Cerebellar nuclear complex (tissue), 1 donor: ENCODE measurements at places on chromosomes 4 and X.

DNA sequence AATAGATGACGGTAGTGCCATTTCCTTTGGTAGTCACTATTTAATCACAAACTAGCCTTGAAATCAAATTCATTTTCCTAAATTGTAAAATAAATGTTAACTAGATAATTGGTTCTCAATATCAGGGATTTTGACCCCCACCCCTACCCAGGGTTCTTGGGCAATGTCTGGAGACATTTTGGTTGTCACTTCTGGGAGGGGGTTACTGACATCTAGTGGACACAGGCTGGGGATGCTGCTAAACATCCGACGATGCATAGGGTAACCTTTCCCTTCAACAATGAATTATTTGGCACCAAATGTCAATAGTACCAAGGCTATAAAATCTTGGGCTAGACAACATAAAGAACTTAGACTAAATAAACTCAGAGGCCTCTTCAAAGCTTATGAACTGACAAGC, 285.8 kb upstream of the TRPC5 start:
- no peak for DNase-seq

- no peak for DNase-seq
These were observed 166.1 kb downstream of the AFAP1 start for GRCh38 chr4:7773401-7774180.

- DNase-seq: no peak
These were observed 373.1 kb downstream of the NAF1 start for GRCh38 chr4:162793571-162793970.

DNA sequence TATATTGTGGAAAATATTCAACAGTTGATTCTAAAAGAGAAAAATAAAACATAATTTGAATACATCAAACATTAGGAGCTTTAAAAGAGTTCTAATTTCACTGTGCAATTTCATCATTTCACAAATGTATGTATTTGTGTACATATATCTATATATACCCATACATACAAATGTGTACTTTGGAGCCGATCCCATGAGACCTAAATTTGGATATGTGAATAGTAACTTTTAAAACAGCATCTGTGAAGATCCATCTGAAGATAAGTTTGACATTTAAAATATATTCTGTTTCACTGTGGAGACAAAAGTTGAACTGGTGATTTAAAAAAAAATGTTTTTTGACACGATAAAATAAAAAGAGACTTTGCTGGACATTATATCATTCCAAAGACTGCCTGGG, 374.0 kb downstream of the TMA16 start:
- DNase-seq: no peak

DNA sequence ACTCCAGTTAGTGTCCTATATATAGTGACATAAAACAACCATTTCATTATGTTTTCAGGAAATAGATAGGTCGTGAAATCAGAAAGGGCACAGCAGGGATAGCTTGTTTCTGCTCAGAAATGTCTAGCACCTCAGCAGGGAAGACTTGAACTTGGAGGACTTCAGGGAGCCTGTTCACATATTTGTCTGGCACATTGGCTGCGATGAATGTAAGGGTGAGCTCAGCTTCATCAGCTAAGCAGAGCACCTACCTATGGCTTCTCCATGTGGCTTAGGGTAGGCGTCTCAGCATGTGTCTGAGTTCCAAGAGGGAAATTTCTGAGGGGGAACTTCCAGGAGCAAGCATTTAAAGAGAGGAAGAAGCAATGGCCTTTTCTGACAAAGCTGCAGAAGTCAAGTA, 126.2 kb downstream of the PCDH10 start:
- no peak for DNase-seq

DNA sequence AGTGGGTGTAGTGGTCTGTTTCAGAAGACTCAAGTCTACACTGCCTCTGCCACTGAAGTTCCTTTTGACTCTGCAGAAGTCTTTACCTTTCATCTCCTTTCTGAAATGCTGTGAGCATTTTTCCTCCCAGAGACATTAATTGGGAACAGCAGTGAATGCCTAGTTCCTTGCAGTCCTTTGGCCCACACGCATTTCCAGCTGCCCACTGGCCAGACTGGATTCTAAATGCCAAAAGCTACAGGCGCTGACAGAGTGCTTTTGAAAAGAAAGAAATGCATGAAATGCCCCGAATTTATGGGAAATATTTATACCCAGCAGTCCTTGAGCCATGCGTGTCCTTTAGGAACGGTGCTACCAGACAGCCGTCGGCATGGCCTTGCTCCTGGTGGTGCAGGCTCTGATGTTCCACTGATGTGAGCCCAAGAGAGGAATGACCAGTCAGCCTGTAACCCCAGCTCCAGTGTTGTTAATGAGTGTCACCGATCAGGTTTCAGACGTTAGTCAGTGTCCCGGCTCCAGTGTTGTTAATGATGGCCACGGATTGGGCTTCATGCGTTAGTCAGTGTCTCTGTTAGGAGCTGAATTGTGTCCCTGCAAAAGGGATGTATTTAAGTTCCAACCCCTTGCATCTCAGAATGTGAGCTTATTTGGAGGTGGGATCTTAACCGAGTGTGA, 132.6 kb downstream of the TBL1X start:
- DNase-seq: no peak

GRCh38 chr4:107824350-107825071, at the start of gene SGMS2:
Gene SGMS2 (plus strand): TSS chr4:107824932. CDS start chr4:107895554, 70,622 bp downstream.
- peak; percentile 41 for DNase-seq

GRCh38 chr4:152052451-152053057, 291.7 kb upstream of the GATB start:
- no peak for DNase-seq

DNA sequence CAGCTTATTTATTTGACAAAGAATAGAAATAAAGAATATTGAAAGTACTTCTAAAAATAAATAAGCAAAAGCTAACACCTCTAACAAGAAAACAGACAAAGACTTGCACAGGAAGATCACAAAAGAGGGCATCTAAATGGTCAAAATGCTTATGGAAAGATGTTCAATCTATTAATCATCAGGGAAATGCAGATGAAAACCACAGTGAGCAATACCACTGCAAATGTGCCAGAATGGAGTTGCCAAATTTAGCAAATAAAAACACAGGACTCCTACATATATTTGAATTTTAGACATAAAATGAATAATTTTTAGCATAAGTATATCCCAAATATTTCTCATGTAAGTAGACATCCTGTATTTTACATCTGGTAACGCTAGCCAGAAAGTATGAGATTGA, 56.1 kb upstream of the HPGD start:
- no peak for DNase-seq

GRCh38 chr4:123619326-123619725, 222.7 kb downstream of the SPRY1 start:
- DNase-seq: no peak

GRCh38 chrX:18895189-18895951, 88.5 kb downstream of the PHKA2 start:
- DNase-seq: no peak
